ENCODE measurements at places on chromosomes 7 and 10. TPM values are rescaled to one million over a fixed set of nuclear protein-coding genes. Genes with fewer than 3 reads are reported as not detected.
A peak's percentile ranks its signal among the peaks of the same experiment; 100 is the strongest.

- DNase-seq: no peak
Measured at GRCh38 chr7:84923348-84923747, 263.5 kb downstream of the SEMA3D start.

GRCh38 chr7:19009241-19009935 lies 108.0 kb downstream of the TWIST1 start:
- DNase-seq: peak; percentile 11

PGAM2 gene
- polyA plus RNA-seq: 0.11 TPM

TLX1 gene
- not detected for polyA plus RNA-seq

DNA sequence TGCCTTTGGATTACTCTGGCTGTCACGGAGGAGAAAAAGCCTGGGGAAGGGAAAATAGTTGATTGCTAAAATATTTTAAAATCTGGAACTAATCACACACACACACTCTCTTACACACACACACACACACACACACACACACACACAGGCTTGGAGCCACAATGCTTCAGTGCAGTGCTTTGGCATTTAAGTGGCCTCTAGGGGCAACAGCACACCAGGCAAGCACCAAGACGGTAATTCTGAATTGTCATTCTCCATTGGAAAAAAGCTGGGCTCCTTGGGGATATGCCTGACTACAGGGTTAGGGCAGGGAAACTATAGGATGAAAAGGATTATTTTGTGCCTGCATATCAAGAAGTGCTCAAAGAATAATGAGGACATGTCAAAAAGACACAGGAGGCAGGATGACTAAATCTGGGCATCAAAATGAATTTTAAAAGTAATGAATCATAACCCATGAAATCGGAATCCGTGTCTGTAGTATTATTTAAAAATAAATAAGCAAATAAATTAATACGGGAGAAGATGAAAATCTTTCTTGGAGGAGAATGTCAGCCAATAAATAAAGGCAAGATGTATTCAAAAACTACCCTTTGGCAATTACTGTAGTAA lies 30.4 kb upstream of the DDC start:
- DNase-seq: peak; percentile 29

DNA sequence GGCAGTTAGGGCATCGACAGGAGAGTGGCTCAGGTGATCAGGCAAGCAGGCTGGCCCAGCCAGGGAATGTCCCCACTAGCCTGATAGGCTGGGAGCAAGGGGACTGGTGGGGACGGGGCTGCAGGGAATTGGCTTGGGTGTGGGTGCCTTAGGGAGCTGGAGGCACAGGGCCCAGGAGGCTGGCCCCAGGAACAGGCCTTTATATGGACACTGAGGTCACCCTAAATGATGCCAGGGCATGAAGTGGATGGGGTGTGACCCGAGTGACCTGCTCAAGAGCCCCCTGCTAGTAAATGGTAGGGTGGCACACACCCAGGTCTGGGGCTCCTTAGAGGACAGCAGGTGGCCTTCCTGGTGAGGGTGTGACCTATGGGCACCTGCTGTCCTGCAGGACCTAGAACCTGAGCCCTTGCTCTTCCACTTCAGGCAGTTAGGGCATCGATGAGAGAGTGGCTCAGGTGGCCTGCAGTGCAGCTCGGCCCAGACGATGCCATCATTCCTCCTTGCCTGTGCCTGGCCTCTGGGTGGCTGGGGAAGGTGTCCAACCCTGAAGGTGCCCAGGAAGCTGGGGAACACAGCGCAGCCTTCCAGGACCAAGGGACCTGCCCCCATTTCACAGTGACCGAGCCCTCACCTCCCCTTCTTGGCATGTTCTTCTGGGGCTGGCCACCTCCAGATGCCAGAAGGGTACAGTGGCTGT lies 51.7 kb upstream of the LEP start:
- DNase-seq: no peak

- no peak for DNase-seq
Measured at GRCh38 chr7:34191162-34191561, 285.8 kb downstream of the BMPER start.

SUN3 gene
- not detected for polyA plus RNA-seq

GRCh38 chr7:37018954-37019353 lies 294.7 kb upstream of the AOAH start:
- no peak for DNase-seq

GRCh38 chr7:74674166-74674565 lies 16.6 kb downstream of the GTF2I start:
- DNase-seq: no peak

LRRD1 gene
- not detected for polyA plus RNA-seq

GRCh38 chr10:34889004-34889869 lies 74.1 kb upstream of the PARD3 start:
- no peak for DNase-seq

- DNase-seq: no peak
Measured at GRCh38 chr10:124447751-124448466, 1.9 kb downstream of the NKX1-2 start.

PRPS1L1 gene
- not detected for polyA plus RNA-seq

RHOBTB1 gene
- polyA plus RNA-seq: 19.4 TPM

HMX2 gene
- not detected for polyA plus RNA-seq

GRCh38 chr10:44300666-44301649 lies 83.9 kb downstream of the CXCL12 start:
- no peak for DNase-seq

- no peak for DNase-seq
Measured at GRCh38 chr7:901041-901387, 24.7 kb downstream of the GET4 start.

DNA sequence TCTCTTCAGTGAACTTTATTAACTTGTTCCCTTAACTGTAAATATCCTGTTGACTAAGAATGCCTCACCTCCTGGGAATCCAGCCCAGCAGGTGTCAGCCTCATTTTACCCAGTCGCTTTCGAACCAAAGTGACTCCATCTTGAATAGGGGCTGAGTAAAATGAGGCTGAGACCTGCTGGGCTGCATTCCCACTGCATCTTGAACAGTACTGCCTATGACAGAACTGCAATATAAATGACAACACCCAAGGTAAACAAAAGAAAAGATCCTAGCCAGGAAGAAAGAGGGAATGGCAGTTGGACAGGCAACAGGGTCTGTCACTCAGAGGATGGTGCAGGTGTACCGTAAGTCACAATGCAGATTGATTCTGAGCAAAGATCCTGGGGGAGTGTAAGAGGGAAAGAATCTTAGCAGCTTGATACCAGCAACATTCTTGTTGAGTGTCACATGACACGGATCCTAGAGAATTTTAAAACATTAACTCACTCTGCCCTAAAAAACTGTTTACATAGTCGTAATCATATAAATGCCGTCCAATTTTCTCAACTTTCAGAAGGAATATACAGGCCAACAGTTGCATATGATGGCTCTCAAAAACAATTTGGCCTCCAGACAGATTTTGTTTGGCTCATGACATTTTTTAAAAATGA lies 4.4 kb upstream of the FAM107B start:
- no peak for DNase-seq
